HS-27A (cell line): ENCODE measurements at places on chromosomes 16 and 17.

- peak; percentile 38 for DNase-seq
Measured at GRCh38 chr17:17044846-17045561, 2.7 kb downstream of the MPRIP start.

DNA sequence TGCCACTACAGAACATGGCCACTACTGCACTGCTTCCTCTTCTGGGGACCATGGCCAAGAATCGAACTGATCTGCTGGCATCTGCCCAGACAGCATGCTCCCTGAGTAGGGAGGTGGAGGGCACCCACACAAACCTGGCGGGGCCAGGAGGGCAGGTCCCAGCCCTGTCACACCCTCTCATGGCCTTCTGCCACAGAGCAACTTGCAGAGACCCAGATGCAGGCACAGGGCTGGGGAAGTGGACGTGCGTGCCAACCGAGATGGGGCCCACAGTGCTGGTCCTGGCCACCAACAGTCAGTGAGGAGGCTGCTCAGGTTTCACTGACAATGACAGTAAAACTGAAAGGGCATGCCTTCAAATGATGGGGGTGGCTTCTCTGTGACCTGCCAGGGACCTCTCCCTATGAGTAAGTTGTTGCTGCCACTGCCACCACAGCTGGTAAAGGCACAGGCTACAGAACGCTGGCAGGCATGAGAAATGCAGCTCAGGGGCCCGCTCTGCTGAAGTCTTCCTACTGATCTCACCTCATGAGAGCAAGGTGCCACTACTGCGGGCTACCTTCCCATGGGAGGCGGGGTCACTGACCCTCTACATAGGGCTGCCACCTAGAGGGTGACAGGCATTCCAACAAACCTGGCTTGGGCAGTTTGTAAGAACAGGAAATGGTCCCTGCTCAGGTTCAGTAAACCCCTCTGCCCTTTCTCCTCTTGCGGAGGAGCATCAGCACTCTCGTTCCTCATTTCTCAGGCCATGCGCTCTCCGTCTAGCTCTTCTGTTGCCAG, 15.5 kb downstream of the HIC1 start:
- no peak for DNase-seq

DNA sequence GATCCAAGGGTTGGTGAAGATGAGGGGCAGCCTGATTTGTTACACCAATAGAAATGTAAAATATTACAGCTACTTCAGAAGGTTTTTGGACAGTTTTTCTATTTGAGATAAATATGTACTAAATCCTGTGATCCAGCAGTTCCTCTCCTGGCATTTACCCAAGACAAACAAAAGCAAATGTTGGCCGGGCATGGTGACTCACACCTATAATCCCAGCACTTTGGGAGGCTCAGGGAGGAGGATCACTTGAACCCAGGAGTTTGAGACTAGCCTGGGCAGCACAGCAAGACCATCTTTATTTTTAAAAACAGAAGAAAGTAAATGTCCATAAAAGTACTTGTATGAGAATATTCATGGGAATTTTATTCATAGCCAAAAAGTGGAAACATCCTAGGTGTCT, 64.8 kb upstream of the MRC2 start:
- DNase-seq: peak; percentile 29

GRCh38 chr17:61280338-61280737, 119.3 kb upstream of the TBX2 start:
- no peak for DNase-seq

DNA sequence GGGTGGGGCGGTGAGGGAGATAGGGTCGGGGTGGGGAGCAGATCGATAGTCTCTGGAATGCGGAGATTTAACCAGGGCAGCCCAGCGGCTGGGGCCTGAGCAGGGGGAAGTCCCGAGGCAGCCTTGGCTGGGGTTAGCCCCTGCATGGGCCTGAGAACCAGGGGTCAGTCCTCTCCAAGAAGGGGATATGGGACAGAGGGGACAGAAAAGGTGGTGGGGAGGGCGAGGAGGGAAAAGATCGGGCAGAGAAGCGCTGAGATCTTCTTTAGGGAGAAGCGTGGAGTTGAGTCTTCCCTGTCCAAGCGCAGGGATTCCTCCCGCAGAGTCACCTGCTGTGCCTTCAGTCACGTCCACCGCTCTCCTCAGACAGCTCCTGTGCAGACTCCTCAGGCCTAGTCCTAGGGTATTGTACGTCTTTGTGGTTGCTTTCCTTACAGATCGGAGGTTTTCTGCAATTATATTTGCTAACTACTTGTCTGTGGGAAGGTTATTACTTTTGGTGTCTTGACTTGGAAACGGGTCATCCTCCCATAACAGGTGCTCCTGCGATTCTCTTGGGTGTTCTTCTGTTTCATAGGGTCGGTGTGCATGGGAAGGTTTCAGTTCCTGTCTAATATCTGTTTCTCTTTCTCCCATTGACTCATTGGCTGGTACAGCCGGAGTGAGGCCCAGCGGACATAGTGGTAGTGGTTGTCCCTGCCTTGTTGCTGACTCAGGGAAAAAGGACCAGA, 952 bp downstream of the CD300A start:
- no peak for DNase-seq

DNA sequence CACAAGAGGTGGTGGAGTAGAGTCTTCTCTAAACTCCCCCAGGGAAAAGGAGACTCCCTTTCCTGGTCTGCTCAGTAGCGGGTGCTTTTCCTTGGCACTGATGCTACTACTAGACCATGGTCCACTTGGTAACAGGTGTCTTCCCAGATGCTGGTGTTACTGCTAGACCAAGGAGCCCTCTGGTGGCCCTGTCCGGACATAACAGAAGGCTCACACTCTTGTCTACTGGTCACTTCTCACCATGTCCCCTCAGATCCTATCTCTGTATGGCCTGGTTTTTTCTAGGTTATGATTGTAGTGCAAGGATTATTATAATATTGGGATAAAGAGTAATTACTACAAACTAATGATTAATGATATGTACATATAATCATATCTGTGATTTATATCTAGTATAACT, 49.7 kb upstream of the ARL4D start:
- DNase-seq: no peak

- DNase-seq: no peak
Measured at GRCh38 chr17:70786081-70786480, 616.7 kb downstream of the KCNJ2 start.

DNA sequence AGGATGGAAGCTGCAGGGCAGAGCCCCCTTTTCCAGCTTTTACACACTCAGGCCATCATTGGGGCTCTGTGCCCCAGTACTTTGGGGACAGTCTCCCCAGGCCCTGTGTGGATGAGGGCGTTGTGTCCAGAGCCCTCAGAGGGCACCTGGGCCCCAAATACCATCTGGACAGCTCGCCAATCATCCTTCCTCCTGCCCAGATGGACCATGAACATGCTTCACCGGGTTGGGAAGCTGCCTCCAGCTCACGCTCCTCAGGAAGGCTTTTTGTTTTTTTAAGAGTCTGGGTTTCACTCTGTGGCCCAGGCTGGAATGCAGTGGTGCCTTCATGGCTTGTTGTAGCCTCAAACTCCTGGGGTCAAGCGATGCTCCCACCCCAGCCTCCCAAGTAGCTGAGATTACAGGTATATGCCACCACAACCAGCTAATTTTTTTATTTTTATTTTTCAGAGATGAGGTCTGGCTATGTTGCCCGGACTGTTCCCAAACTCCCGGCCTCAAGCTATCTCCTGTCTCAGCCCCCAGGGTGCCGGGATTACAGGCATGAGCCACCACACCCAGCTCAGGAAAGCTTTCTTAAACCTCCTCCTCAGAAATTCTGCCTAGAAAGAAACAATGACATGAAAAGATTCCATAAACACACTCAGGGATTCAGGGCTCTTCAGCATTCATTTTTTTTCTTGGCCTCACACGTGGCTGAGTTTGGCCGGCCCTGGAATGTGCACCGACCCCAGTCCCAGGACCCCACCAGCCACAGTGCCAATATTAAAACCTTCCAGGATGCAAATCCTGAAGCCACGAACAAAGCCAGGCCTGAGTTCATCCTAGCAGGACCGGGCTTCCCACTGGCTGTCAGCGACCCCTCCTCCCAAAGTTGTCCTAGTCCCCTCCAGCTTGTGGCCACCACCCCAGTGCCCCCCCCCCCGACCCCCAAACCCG, 27.4 kb upstream of the ZNF423 start:
- DNase-seq: no peak

DNA sequence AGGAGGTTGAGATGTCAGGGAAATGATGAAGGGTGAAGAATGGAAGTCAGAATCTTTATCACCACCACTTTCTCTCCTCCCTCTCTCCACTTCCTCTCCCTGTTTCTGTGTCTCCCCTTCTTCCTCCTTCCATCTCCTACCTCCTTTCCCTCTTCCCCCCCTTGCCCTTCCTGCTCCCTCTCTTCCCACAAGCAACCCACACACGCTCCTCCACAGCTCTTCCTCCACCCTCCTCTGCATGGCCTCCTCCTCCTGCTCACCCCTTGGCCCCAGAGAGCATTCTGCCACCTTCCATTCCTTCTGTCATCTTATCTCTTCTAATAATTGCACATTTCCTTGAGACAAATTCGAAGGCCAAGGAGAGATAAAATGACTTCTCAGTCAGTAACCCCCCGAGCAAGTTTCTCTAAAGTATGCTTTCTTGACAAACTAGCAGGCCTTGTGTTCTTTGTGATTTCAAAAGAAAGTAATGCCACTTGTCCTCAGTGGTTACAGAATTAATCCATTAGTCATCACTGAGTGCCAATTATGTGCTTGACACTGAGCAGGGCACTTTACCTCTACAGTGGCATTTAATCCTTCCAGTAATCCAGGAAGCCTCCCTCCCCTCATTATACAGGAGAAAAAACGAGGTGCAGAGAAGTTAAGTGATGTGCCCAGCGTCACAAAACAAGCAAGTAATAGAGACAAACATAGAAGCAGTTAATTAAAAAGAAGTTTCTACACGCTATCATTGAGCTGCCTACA, 72.3 kb upstream of the CCL1 start:
- DNase-seq: no peak

GRCh38 chr17:68344701-68345136, 53.4 kb downstream of the ARSG start:
- DNase-seq: no peak

GRCh38 chr17:39576187-39576586, 31.5 kb downstream of the NEUROD2 start:
- no peak for DNase-seq

DNA sequence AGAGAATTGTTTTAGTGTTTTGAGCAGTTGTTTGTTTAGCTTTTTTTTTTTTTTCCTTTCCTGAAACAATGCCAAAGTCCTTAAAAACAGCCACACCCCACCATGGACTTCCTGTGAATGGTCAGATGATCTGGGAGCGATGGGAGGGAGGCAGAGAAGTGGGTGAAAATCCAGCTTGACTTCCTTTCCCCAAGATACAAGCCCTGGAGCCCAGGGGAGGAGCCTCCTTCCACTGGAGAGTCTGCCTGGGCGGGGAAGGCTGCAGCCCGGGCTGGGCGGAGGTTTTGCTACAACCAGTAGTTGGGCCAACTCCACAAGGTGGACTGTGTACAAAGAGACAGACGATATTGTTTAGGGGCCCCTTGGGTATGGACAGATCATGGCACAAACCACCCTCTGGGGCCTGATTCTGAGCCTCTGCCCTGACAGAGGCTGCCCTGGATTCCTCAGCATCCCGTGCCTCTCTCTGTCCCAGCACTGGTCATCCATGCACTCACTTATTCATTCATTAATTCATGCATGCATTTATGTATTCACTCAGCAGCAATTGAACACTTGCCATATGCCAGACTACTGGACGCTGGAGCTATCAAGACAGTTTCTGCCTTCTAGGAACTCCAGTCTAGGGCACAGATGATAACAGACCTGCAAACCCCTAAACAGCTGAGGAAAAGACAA, 29.8 kb downstream of the WSB1 start:
- peak; percentile 9 for DNase-seq

GRCh38 chr17:41813152-41813680, 412 bp downstream of the FKBP10 start:
- DNase-seq: no peak

DNA sequence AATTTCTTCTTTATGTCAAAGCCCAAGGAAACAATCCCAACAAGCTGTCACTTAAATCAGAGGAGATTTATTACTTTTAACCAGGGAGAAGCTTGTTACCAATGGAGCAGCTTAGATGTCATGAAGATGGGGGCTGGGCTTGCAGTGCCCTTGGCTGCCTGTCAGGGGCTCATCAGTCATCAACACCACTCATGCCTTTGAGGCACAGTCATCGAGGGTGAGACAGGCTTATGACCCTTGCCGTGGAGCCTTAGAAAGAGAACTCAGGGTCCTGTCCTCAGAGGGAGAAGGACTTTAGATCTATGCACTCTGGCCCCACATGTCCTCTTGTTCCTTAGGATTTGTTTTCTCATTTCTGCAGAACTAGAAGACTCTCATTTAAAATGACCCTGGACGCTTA, 318.3 kb downstream of the CBLN1 start:
- DNase-seq: no peak

DNA sequence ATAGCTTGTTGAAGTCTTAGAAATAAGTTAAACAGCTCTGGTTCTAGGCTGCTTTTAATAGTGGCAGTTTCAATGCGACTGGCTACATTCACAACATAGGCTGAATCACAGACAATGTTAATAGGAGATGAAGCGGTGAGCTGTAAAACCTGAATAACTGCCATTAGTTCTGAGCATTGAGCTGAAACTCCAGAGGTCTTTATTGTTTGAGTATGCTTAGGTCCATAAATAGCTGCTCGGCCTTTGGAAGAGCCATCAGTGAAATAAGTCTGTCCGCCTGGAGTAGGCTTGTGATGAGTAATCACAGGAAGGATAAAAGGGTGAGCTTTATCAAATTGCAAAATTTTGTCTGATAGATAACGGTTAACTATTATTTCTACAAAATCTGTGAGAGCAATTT, 9.4 kb upstream of the ZNF689 start:
- DNase-seq: no peak

GRCh38 chr16:84548508-84548907, 44.0 kb upstream of the MEAK7 start:
- DNase-seq: no peak

- DNase-seq: no peak
Measured at GRCh38 chr16:3520841-3521240, 20.0 kb downstream of the CLUAP1 start.

DNA sequence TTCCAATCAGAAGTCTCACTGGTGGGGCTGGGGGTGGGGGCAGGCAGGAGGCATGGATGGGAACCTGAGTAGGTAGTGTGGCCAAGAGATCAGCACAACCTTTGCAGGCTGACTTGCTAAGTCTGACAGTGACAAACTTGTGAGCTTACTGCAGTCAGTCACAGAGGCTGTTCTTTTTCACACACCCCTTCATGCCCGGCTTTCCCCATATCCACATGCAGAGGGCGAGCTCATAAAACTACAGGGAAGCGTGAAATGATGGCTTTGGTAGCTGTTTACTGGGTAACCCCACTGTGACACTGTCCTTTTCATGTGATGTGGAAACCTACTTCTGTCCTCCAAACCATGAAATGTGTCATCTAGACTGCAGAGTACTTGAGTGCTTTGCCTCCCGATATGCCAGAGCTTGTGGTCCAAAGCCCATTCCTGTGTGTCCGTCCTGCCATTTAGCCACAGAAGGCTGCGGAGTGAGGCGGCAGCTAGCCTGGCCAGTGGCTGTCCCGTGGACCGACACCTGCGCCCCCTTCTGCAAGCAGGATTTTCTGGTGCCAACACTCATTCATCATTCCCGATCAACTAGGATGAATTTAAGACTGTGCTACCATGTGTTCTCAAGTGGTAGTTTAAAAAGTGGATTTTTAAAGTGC, 9.8 kb downstream of the GEMIN4 start:
- DNase-seq: no peak
